Activated T-cell treated with anti-CD3 and anti-CD28 coated beads, Interleukin-2, amount 50 U/mL, for 24 hours (primary cell): ENCODE measurements at places on chromosomes 16 and 17.

DNA sequence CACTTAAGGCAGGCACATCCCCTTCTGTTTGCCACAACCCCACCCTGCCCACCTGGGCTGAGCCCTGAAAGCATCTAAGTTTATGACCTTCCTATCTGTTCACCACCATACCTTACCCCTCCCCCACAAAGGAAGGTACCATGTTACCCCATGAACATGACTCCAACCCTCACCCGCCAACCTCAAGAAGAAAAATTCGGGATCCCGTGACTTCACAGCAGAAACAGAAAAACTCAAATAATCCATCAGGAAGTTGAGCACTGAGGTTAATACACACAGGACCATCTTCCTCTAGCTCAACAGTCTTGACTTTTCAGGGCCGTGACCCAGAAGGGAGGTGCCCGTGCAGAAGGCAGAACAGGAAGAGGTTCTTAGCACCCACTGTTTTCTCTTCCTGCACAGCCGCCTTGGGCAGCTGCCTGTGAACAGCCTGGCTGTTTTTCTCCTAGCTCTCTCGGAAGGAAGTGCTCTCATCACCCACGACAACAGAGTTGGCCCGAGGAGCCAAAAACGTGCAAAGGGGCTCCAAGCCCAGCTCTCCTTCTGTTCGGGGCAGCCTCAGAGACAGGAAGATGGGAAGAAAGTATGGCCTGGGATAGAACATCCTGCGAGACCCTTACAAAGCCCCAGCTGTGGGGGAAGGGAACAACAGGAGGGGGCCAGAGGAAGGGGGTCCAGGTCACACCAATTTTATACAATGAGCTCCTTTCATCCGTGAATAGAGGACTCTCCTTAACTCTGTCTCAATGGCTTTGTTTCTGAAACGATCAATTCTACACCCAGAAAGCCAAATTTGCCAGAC is 101.1 kb downstream of the XYLT1 start:
- DNase-seq, result peak; percentile 70

DNA sequence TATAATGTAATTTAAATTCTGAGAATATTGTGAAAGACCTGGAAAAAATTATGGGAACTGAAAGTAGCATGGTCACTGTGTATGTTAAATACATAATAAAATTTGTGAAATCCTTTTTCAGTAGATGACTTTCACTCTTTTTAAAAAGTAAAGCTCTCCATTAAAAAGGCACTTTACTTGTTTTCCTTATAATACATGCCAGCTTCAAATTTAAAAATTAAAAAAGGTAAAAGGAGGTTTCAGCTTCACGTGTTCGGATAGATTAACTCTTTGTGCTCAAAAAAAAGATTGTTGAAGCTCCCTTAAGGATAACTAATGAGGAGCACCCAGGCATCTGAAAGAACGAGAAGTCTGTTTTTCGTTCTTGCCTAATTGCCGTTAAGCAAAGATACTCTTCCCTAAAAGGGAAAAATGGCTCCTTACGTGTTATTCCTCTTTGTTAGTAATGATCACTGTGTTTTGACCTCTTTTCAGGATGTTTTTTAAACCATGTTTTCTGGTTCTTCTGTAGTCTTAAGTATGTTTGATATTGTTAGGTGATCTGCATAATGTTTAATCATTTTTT is 87.8 kb downstream of the TUBD1 start:
- DNase-seq, result no peak

DNA sequence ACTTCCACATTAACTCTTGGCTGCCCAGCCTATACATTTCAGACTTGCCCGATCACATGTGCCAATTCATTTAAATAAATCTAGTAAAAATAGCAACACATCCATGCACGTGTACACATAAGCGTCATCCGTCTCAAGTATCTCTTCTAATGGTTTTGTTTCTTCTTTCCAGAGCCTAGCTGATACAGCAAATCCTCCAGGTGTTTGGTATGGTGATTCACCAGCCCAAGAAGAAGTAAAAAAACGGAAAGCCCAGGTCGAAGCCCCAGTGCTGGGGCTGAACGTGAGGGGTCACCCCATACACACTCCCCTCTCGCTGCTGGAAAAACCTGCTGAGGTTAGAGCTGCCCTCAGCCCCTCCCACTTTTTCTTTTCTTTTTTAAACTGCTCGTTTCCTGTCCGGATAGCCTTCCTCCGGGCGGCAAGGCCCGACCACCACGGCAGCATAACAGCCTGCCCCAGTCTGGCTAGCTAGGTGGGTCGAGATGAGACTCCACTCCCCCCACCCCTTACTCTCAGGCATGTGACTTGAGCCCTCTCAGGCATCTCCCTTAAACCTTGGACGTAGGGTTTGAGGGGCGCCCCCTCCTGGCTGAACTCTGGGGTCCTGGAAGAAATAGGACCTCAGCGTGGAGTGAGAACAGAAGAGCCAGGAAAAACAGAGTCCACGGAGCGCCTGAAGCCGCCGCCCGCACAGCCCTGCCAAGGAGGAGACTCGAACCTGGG is 13.9 kb upstream of the OR1F1 start:
- DNase-seq, result peak; percentile 48

DNA sequence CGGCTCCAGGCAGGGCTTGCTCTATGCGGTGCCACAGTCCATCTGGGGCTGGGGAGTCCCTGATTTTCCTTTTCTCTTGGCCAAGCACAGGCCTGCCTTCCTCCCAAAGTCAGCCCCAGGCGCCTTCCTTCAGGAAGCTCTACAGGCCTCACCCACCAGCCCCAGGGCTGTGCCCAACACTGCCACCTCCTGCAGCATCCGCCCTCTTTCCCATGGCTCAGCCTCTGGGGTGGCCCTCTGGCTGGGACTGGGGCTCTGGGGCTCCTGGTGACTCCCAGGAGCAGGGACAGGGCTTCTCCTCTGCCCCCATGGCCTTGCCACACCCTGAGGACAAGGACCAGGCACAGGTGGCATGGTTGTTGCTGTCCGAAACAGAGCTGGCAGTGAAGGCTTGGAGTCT is 817 bp downstream of the ITGB4 start:
- no peak for DNase-seq

- DNase-seq, result no peak
Measured at GRCh38 chr17:41625602-41626001, 1.2 kb upstream of the KRT17 start.

GRCh38 chr17:49707246-49707607 is 537 bp downstream of the SLC35B1 start:
- DNase-seq, result peak; percentile 40

DNA sequence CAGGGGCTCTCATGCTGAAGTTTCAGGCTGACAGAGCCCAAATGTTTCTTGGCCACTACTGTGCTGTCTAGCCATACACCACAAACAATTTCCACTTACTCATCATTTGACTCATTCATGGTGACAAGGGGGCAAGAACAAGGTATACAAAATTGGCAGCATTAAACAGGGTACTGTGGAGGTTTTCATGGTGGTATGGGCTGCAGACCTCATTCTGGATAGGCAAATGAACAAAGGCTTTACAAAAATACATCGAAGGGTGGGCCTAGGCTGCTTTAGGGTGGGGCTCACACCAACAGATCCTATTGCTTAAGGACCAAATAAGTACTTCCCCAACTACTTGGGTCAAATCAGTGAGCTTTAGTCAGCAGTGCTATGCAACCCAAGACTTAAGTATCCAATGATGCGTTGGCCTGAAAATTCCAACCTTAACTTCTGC is 53.0 kb downstream of the N4BP1 start:
- no peak for DNase-seq

DNA sequence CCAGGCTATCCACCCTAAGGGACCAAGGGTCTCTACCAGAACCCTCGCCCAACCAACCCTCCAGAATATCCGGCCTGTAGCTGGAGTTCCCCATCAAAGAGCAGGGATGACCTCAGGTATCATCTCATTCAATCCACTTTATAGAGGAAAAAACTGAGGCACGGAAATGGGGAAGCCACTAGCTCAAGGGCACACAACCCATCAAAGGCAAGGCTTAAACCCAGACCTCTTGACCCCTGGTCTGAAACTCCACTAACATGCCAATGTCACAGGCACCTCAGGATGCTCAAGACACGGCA is 1.6 kb downstream of the TBC1D10B start:
- no peak for DNase-seq

DNA sequence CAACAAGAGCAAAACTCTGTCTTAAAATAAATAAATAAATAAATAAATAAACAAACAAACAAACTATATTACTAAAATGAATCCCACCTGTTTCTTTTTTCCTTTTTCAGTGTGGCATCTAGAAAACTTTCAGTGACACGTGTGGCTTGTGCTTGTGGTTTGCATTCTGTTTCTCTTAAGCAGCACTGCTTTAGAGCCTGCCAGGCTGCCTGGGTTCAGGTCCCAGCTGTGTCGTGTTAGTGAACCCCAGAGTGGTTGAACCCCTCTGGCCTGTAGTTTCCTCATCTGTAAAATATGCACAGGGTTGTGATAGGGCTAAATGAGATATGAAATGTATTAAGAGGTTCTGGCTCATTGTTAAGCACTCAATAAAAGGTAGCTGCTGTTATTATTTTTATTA is 12.1 kb upstream of the EPN3 start:
- DNase-seq, result no peak

DNA sequence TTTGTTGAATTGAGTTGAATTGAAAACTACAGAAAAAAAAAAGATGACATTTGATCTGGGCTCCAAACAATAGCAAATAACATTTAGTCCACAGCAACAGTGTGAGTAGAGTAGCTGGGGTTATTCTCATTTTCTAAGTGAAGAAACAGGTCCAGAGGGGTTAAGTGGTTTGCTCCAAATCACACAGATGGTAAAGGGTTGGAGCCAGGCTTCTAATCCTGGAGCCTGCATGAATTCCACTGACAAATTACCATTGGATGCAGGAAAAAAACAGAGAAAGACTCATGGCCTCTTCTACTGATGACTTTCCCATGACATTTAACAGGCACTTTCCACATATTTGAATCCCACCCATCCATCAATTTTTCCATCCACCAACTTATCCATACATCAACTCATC is 182.4 kb downstream of the HS3ST4 start:
- no peak for DNase-seq

- no peak for DNase-seq
Measured at GRCh38 chr17:56710986-56711385, 117.5 kb downstream of the NOG start.

DNA sequence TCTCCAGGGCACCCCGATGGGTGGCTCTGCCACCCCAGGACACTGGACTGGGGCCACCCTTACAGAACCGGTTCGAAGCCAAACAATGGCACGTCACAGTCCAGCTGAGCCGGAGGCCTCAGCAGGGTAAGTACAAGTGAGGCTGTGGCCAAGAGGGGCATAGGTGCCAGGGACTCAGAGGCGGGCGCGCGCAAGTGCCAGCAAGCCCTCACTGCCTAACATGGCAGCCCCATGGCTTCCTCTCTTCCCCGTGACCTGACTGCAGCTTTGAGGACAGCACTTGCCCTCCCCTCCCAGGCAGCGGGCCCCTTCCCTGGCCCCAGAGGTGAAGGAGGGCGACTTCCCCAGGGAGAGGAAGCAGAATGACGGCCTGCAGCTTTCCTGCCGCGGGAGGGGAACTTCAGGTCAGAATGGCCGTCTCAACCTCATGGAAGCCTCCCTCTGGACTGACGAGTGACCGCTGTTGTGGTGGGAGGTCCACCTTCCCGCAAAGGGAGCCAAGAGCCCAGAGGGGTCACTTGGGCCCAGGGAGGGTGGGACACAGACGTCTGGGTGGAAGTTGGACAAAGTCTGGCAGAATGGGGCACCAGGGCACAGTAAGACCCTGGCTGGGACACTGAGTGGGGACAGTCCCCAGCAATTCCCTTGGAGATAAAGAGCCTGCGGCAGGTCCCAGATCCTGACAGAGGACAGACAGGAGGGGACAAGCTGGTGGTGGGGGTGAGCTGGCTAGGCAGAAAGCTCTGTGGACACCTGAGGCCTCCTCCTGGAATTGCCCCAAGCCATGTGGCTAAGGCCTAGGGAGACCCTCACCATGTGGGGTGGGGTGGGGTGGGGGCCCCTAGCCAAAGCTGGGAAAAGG is 52.1 kb upstream of the TOB1 start:
- no peak for DNase-seq

GRCh38 chr16:69814078-69814477 is 51.9 kb downstream of the WWP2 start:
- DNase-seq, result no peak

DNA sequence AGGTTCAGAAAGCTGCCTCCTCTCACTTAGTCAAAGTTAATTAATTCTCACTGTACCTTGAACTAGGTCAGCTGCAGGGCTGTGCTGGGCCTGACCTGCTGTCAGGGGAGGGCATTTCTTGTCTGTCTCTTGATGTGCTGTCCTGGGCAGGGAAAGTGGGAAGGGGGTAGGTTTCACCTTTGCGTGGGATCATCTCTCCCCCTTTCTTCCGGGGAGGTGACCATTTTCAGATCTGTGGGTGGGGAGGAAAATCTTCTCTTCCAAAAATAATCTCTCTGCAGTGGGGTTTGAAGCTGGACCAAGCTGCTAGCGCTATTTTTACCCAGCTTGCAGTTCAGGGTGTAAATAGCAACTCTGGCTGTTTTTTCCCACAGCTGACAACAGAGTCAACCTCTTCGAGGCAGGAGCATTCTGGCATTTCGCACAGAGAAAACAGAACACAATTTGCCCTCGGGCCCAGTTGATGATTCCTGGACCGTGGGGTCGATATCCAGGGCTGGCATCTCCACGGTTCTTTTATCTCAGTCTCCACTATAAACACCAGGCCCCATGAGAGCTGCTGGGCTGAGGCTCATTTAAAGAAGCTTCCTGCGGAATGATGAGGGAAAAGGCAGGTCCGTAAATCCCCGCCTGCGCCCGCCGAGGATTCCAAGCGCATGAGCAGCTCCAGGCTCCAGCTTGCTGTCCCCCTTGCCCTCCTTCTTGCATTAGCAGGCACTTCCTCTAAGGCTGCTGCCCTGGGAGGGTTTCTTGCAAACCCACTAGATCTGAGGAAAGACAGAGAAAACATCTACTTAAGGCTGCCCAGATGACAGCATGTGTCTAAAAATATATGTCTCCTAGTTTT is 93.9 kb downstream of the YPEL2 start:
- no peak for DNase-seq

- no peak for DNase-seq
Measured at GRCh38 chr16:79845734-79846135, 245.2 kb upstream of the MAF start.

- no peak for DNase-seq
Measured at GRCh38 chr16:27977966-27978365, 85.5 kb downstream of the GSG1L start.

DNA sequence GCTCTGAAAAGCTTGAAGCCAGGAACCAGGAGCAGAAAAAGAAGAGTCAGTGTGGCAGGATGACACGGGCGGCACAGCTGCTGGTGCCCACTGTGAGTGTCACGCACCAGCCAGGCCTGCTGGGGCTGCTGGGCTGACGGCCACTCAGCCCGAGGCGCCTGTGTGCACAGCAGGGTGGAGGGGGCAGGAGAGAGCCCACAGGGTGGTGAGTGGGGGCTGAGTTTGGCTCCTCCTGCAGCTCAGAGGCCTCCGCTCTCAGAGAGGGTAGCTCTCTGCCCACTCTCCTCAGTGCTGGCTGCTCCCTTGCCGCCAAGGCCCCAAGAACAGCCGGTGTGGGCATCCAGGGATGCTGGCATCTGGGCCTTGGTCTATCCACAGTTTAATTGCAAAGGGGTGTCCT is 59.6 kb downstream of the GSG1L start:
- no peak for DNase-seq

GRCh38 chr17:62937606-62938005 is 28.4 kb upstream of the TANC2 start:
- DNase-seq, result no peak

- no peak for DNase-seq
Measured at GRCh38 chr17:11097121-11097520, 143.9 kb upstream of the SHISA6 start.
